CD4-positive, alpha-beta T cell (primary cell): ENCODE measurements at places on chromosomes 3 and 15. TPM values are rescaled to one million over a fixed set of nuclear protein-coding genes. Genes with fewer than 3 reads are reported as not detected.

The TTLL13 gene
- total RNA-seq = 1.8 TPM

The SLC28A1 gene
- total RNA-seq = not detected

GRCh38 chr15:77974098-77974414 is 103.5 kb downstream of the TBC1D2B start:
- no peak for DNase-seq

The AADACL2 gene
- total RNA-seq = not detected

- no peak for DNase-seq
Observed at GRCh38 chr15:92466834-92467233, 73.2 kb downstream of the ST8SIA2 start.

DNA sequence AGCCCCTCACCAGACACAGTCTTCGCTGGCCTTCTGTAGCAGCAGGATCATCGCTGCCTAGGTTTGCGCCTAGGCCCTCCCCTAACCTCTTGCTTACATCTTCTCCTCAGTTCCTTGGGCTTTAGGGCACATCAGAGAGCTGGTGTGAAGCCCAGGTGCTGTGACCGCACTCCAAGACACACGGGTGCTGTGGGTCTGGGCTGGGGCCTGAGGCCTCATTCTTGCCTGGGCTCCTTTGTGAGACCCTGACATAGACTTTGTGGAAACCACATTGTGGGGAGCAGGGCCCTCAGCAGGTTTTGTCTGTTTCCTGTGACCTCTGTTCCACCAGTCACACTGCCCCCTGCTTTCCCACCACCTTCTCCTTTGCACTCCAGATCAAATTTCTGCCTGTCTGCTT is 8.0 kb downstream of the AMIGO3 start:
- DNase-seq = no peak

The SKIL gene
- 130 TPM for total RNA-seq

GRCh38 chr3:34011171-34012101 is 213.0 kb downstream of the PDCD6IP start:
- no peak for DNase-seq

DNA sequence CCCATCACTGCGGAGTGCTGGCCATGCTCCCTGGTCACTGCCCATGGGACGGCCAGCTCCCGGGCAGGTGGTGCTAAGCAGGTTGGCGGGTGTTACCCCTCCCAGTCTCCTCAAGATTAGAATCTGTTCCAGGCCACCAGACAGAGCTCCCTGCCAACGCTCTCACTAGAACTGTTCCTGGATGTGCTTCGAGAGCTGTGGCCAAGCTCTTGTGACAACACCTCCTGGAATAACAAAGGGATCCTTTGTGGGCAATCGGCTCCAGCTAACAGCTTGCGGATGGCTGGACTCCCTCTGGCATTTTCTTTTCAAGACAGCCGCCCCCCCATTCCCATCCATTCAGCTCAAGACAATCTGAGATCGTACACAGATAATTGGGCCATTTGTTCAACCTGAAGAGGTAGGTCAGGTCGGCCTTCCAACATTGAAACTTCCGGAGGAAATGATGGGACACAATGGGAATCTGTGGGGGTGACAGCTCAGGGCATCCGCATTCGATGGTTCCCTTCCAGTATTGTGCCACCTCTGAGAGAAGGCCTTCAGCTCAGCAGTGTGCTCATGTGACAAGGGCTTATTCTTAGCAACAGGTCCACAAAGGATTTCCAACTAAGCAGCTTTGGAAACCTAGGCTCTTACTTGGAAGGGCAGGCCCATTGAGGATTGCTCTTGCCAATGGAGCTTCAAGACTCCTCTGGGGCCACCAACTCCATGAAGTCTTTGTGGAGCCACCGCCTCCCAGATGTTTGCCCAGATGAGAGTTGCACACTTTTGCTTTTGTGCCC is 11.6 kb upstream of the EPHB3 start:
- no peak for DNase-seq

DNA sequence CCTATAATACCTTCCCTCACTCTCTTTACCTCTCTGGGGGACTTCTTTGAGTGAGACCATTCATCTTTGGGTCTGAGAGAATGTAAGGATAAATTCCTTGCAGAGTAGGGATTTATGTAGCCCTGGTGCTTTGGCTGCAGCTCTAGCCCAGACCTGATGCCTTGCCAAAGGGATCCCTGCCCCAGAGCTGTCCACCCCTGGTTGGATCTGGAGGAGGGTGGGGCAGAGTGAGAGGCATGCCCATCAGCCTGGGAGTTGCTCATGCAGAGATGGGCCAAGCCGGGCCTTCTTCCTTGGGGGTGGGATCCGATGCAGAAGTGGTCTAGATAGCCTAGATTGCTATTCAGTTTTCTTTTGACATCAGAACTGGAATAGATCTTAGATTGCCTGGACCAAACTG is 31.5 kb downstream of the RTP1 start:
- DNase-seq = no peak

The ZWILCH gene
- total RNA-seq = 7.2 TPM

The CTXN2 gene
- total RNA-seq = not detected

The C3orf85 gene
- total RNA-seq = not detected
